ENCODE measurements at places on chromosomes 2 and 18. TPM values are rescaled to one million over a fixed set of nuclear protein-coding genes. Genes with fewer than 3 reads are reported as not detected.

- H3K4me3 ChIP-seq: no peak overlapping the region
- no peak overlapping the region for H3K27ac ChIP-seq
- no peak for DNase-seq
Measured at GRCh38 chr2:171491292-171491691, 31.0 kb upstream of the CYBRD1 start.

DNA sequence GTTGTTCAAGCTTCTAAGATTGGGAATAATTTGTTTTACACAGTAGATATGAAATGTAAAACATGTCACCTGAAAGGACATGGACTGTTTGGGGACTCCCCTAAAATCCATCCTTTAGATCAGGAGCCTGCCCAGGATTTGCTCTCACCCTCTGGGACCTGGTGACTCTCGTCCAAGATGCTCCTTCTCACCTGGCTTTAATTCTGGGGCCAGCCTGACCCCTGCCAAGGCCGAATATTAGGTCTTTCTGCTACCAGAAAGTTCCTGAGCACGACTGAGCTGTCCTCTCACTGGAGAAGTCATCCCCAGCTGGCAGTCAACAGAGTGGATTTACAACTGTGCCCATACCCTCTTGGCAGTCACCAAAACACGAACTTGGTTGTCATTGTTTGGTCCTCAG lies 25.3 kb downstream of the PTPN18 start:
- no peaks in the 10 kb centered on the region for H3K27me3 ChIP-seq
- no peak for DNase-seq
- H3K4me3 ChIP-seq: no peak overlapping the region
- no peak overlapping the region for H3K27ac ChIP-seq
- peaks cover 41% of the 10 kb centered on the region for H3K4me1 ChIP-seq

DNA sequence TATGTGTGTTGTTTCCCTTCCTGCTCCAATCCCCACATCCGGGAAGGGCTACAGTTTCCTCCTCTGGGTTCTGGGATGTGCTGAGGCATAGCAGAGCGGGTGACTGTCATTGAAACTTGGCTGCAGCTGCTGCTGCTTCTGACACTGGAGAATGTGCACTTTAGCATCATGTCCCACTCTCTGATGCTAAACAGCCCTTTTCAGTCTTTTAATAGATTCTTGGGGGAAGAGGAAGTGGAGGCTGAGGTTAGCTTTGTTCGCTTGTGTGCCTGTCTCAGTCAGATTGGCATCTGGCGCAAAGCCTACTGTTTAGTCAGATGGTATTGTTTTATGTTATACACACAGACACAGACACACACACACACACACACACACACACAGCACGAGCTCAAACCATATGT lies 136.5 kb upstream of the RND3 start:
- no peak for DNase-seq
- no peak overlapping the region for H3K27ac ChIP-seq
- no peaks in the 10 kb centered on the region for H3K36me3 ChIP-seq
- H3K27me3 ChIP-seq: no peaks in the 10 kb centered on the region
- H3K4me3 ChIP-seq: no peak overlapping the region

EMILIN2 gene
- total RNA-seq: 20.8 TPM

DNA sequence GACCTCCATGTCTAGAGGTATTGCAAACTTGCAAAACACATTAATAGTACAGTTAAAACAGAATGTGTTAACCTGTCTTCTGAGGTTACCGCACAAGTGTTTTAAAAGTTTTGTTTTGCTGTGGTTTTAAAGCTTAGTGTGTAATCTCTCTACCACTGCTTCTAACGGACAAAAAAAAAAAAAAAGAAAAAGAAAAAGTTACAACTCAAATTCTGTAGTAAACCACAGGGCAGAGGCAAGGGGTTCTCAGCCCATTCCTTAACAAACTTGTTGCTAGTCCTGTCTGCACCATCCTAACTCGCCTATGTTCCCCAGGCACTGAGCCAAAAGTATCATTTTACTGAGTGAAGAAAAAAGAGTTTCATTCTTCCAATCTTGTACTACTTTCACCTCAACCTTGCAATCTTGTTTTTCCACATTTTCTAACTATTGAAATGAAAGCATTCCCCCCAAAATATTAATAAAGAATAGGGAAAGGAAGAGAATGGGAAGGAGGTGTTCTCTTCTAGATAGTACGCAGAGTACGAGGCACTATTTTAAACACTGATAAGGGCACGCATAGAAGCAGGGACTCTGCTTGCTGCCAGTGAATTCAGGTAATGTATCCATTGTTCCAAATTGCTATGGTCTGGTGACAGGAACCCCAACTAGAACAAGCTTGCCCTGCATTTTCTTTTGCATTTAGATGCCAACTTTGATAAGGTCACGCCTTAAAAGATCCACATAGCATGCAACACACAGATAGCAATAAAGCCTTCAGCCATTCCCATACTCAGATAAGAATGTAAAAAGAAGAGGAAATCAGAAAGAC lies 47.1 kb downstream of the IKZF2 start:
- H3K4me3 ChIP-seq: peak overlapping the region; percentile 84
- H3K4me1 ChIP-seq: peaks cover 45% of the 10 kb centered on the region
- DNase-seq: no peak
- no peaks in the 10 kb centered on the region for H3K27me3 ChIP-seq
- peak overlapping the region; percentile 82 for H3K27ac ChIP-seq
